ENCODE measurements at places on chromosomes 5 and 9.

GRCh38 chr5:134769206-134769605, 10.6 kb downstream of the DDX46 start:
- DNase-seq: no peak

- no peak for DNase-seq
Observed at GRCh38 chr9:20002011-20002410, 213.2 kb upstream of the SLC24A2 start.

- no peak for DNase-seq
Observed at GRCh38 chr9:137056739-137057415, 3.0 kb upstream of the ENTPD2 start.

- DNase-seq: no peak
Observed at GRCh38 chr9:130626249-130626996, 38.0 kb upstream of the PRDM12 start.

DNA sequence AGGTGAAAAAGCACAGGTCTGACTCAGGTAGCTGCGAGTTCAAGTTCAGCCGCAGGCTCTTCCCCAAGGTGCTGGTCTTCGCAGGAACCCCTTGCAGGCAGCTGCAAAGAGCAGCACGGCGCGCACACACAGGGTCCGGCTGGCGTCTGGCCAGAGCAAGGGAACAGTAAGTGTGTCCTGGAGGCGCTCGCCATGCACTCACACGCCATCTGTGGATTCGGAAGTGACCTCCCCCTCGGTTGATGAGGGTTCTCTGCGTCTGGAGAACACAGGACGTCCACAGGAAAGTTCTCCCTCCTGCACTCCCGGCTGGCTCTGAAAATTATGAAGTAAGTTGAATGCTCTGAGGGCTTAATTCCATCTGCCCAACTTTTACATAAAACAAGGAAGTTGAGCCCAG, 14.0 kb upstream of the EGFL7 start:
- no peak for DNase-seq

DNA sequence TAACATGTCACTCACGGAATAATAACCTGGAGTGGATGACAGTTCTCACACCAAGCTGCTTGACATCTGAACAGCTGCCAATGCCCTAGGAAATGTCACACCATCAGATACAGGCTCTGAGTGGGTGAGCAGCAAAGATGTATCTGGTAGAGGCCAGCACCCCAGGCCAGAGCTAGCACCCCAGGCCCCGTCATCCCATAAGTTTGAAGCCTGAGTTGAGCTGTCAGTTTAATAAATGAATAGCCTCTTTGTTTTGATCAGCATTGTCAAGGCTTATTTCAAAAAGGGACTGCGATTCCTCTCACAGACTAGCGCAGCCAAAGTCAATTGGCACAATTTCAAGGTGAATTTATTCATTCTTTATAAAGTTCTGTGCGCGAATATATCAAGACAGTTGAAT, 1327.1 kb downstream of the MAT2B start:
- no peak for DNase-seq

DNA sequence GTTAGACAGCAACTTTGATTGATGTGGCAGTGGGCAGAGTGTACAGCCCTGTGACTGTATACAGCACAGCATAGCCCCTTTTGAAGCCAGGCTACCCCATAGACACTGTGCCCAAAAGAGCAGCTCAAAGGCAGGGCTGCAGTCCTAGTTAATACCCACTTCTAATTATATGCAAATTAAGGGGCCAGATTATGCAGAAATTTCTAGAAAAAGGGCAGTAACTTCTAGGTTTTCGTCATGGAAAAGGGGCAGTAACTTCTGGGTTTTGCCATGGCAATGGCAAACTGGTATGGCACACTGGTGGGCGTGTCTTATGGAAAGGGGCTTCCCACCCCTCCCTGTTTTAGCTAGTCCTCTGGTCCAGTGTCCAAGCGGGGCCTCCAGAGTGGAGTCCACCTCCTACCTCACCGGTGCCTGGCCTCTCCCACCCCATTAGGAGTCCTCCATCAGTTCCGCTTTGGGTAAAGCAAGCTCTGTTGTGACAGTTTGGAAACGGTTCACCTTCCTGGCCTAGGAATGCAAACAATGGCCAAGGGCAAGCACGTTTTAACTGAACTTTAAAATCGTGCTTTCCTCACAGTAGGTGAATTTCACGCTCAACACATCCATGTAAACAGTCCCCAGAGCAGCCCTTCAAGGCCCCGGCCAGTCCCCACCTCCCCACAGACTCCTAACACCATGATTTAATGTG, 5.6 kb downstream of the ADAMTS13 start:
- DNase-seq: no peak

- no peak for DNase-seq
Observed at GRCh38 chr9:112495614-112496013, 9.0 kb downstream of the KIAA1958 start.

- no peak for DNase-seq
Observed at GRCh38 chr5:146447734-146448380, 724 bp downstream of the TCERG1 start.

DNA sequence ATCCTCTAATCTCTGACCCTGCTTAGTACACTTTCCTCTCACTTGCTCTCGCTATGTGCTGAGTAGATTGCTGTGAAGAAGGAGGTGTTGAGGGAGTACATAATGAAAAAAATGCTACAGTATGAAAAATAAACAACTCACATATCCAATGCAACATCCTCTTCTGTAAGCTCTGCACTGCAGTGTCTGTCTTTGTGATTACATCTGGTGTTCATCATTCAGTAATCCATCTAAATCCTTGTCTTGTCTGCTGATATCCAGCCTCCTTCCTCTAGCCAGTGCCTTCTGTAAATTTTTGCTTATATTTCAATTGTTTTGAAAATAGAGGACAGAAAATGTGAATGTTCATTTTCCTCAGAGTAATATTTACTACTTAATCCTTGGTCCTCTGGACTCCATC, 57.4 kb upstream of the CDH12 start:
- no peak for DNase-seq

DNA sequence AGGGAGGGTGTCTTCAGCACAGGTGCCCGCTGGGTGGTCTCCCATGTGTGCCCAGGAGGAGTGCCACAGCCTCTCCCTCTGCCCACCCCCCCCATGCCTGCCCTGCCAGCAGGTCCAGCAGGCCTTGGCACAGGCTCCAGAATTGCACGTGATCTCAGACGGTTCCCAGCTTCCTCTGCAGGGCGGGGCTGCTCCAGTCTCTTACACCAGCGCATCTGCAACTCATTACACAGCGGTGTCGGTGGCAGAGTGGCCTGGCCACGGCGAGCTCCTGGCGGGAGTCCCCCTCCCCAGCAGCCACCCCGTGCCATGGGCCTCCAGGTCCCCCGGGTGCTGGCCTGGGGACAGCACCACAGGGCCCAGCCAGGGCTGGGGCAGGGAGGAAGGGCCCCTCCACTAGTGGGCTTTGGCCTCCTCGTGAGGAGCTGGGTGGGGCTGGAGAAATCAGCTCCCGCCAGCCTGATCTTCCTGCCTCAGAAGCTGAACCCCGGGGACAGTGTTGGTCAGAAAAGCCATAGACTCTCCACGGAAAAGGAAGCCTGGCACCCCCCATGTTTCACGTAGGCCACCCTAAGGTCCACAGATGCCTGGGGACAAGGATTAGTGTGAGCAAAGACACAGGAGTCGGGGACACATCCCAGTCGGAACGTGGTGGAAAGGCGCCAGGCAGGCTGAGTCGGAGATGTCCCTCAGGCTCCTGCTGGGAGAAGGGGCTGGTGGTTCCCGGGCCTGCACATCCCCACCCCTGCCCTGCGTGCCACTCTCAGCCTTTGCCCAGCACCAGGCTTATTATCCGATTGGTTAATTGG, 40.2 kb downstream of the RXRA start:
- DNase-seq: no peak

GRCh38 chr5:120533581-120533980, 69.5 kb downstream of the PRR16 start:
- DNase-seq: no peak

- DNase-seq: no peak
Observed at GRCh38 chr9:117938896-117939295, 234.7 kb downstream of the TLR4 start.

- no peak for DNase-seq
Observed at GRCh38 chr5:143231973-143232812, 171.3 kb downstream of the NR3C1 start.

DNA sequence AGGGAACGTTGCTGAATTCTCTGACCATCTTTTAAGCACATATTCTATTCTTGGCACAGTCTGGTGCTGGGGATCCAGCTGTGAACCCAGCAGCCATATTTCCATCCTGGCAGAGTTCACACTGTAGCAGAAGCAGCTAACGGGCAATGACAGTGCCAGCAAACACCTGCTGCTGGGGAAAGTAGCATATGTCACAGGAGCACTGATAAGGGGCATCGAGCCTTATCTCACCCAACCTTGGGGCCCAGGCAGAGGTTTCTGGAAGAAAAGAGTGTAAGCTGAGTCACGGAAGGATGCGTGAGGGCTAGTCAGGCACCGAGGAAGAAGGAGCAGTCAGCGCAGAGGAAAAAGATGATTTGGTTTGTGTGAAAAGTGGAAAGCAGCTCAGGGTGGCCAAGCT, 1.1 kb downstream of the NDOR1 start:
- no peak for DNase-seq

DNA sequence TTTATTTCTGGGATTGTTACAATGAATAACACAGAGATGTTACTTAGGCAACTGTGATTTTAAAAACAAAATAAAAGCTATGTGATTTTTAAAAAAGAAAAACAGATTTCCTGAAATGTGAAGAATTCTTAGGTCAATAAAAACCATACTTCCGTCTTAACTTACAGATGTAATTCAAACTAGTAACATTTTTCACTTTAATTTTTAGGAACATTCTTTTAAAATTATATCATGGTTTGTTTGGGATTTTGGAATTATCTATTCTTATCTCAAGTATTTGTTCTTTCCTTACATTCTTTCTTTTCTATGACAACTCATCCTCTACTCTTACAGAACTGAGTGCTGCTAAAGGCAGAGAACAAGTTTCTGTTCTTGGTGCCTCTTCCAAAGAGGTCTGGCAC, 159.5 kb downstream of the RAPGEF6 start:
- no peak for DNase-seq

GRCh38 chr9:32665101-32665500, 29.6 kb upstream of the TAF1L start:
- no peak for DNase-seq

DNA sequence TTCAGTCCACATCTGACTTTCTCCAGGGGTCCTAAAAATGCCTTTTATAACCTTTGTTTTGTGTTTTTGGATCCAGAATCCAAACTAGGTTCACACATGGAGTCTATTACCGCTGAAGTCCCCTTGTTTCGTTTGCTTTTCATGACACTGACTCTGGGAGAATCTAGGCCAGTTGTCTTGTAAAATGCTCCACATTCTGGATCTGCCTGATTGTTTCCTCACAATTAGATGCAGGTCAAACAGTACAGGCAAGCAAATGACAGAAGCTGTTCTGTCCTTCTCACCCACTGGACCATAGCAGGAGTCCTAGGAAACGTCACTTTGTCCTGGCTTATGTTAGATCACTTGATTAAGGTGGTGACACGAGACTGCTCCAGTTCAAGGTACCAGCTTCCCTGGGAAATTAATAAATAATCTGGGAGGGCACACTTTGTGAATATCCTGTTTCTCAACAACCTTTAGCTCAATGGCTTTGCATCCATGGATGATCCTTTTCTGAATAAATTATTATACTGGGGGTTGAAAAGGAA, 34.1 kb downstream of the FABP6 start:
- no peak for DNase-seq

- DNase-seq: no peak
Observed at GRCh38 chr5:34555699-34556508, 100.2 kb upstream of the RAI14 start.

- no peak for DNase-seq
Observed at GRCh38 chr5:23977365-23977764, 470.0 kb downstream of the PRDM9 start.

DNA sequence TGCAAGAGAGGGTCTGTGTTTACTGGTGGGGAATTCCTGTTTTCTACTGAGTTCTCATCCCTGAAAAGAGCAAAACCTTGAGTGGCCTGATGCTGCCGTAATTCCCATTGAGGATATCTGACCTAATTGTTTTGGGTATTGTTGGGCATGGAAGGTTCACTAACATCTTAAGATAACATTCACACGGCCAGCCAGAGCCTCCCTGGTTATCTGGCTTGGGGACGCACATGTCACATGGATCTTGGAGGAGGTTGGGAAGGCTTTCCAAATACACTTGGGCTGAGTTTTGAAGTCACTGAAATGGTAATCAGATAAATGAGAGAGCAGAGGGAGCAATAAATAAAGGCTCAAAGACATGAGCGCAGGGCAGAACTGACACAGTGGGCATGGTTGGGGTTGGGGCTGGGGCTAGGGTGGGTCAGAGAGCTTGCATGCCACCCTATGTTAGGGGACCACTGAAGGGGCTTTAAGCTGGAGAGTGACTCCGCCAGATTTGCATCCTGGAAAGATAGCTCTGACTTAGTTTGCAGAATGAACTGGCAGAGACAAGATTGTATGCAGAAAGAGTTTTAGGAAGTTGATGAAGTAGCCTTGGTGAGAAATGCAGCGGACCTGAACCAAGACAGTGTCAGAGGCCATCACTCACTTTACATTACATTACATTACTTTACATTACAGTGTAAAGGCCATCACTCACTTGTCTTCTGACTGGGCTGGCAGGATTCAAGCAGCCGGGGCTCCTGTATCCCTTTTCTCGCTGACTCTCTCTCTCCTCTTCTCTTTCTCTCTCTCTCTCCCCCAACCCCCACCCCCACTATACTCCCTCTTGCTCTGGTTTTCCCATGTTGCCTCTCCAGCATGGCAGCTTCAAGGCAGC, 24.2 kb downstream of the SLC1A1 start:
- DNase-seq: no peak

DNA sequence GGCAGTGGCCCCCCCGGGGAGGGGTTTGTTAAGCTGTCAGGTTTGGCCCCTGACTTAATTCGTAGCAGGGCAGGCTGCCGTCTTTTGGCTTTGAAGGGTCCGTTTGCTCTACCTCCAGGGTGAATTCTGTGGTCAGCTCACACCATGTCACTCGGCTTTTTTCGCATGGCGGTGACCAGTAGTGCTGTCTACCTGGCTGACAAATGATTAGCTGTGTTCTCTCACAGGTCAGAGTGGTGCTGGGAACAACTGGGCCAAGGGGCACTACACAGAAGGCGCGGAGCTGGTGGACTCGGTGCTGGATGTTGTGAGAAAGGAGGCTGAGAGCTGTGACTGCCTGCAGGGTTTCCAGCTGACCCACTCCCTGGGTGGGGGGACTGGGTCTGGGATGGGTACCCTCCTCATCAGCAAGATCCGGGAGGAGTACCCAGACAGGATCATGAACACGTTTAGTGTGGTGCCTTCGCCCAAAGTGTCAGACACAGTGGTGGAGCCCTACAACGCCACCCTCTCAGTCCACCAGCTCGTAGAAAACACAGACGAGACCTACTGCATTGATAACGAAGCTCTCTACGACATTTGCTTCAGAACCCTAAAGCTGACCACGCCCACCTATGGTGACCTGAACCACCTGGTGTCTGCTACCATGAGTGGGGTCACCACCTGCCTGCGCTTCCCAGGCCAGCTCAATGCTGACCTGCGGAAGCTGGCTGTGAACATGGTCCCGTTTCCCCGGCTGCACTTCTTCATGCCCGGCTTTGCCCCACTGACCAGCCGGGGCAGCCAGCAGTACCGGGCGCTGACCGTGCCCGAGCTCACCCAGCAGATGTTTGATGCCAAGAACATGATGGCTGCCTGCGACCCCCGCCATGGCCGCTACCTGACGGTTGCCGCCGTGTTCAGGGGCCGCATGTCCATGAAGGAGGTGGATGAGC, 1.4 kb downstream of the TUBB4B start:
- no peak for DNase-seq

GRCh38 chr5:115855959-115856358, 14.2 kb downstream of the AP3S1 start:
- DNase-seq: no peak

GRCh38 chr9:73074176-73074708, 77.4 kb upstream of the ANXA1 start:
- DNase-seq: no peak

GRCh38 chr9:111897601-111898137, 1.1 kb downstream of the UGCG start:
- peak; percentile 87 for DNase-seq

Measured in GM12864 (cell line).